Mucosa of descending colon (tissue), 3 donors: ENCODE measurements at places on chromosomes 7 and 10. TPM values are rescaled to one million over a fixed set of nuclear protein-coding genes. Genes with fewer than 3 reads are reported as not detected.

STAG3 gene
- 6.4 TPM for total RNA-seq

PRRT4 gene
- total RNA-seq: 3.1 TPM

GRM3 gene
- total RNA-seq: not detected

STEAP1B gene
- total RNA-seq: 0.77 TPM

PTPRN2 gene
- total RNA-seq: 12.5 TPM

MNX1 gene
- 24.0 TPM for total RNA-seq

IFRD1 gene
- 47.1 TPM for total RNA-seq

TBRG4 gene
- total RNA-seq: 84.0 TPM

GOT1 gene
- total RNA-seq: 105 TPM

EBLN1 gene
- not detected for total RNA-seq

SP8 gene
- total RNA-seq: not detected

PRKCQ gene
- total RNA-seq: 1.5 TPM

SMKR1 gene
- total RNA-seq: not detected

MUC3A gene
- 184 TPM for total RNA-seq

TAS2R41 gene
- total RNA-seq: not detected

STEAP1 gene
- 15.9 TPM for total RNA-seq

IFIT3 gene
- 12.7 TPM for total RNA-seq

PSD gene
- total RNA-seq: 11.4 TPM

PRSS2 gene
- total RNA-seq: not detected

TWIST1 gene
- total RNA-seq: not detected

GPR85 gene
- 0.12 TPM for total RNA-seq

PRF1 gene
- total RNA-seq: 3.7 TPM

SYT15B gene
- 1.3 TPM for total RNA-seq

NEUROD6 gene
- total RNA-seq: not detected

TRPV6 gene
- 0.55 TPM for total RNA-seq

CPA2 gene
- total RNA-seq: 2.6 TPM

GSTO2 gene
- 5.4 TPM for total RNA-seq
